A172 (cell line): ENCODE measurements at places on chromosomes 2 and 18. TPM values are rescaled to one million over a fixed set of nuclear protein-coding genes. Genes with fewer than 3 reads are reported as not detected.

DNA sequence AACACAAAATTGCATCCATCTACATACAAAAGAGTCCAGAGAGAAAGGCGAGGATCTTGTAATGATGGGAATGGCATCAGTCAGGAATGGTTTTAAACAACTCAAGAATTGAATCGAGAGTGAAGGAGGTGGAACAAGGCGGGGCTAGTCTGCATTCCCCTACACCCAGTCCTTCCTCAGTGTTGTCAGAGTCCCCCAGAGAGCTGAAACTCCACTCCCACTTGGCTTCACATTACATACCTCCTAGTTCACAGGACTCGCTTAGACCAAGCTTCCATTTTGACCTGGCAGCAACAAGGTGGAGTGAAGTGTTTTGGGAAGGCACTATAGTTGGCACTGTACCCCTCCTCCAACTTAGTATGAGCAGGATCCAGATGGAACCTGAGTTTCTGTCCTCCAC is 1273.5 kb upstream of the CRIM1 start:
- no peak for DNase-seq

DNA sequence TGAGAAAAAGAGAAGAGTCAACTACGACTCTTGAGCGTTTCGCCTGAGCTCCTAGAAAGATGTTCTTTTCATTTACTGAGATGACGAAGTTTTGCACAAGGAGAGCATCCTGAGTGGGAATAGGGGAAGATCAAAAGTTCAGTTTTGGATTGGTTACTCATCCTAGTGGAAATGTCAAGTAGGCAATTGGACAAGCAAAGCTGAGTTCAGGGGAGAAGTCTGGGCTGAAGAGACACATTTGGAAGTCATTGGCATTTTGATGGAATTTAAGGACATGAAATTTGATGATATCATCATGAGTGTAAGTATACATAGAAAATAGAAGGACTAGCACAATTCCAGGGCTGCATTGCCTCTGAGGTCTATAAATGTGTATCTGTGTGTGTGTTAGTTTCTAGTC is 416.6 kb downstream of the RAD51AP2 start:
- DNase-seq = no peak

- peak; percentile 10 for DNase-seq
Observed at GRCh38 chr18:35283923-35284794, 5.9 kb downstream of the ZSCAN30 start.

GRCh38 chr2:30611583-30611982 is 164.5 kb downstream of the LCLAT1 start:
- no peak for DNase-seq

DNA sequence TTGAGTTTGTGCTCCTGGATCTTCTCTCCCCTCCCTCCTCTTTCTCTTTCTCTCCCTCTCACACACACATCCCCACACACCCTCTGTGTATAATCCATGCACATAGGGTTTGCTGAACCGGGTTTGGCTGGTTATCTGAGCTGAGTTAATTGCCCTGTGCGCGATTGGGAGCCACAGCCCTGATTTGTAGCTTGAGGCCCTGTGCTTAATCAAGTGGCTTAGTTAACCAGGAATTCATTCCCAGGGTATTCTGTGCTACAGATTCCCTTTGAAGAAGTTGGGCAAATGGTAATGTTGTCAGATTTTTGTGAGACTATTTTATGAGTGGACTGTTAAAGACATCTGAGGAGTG is 6.2 kb downstream of the PARD3B start:
- no peak for DNase-seq

- no peak for DNase-seq
Observed at GRCh38 chr2:202327858-202328257, 48.3 kb upstream of the BMPR2 start.

Gene TSGA10
- total RNA-seq = 2.0 and 4.0 TPM in 2 replicates

DNA sequence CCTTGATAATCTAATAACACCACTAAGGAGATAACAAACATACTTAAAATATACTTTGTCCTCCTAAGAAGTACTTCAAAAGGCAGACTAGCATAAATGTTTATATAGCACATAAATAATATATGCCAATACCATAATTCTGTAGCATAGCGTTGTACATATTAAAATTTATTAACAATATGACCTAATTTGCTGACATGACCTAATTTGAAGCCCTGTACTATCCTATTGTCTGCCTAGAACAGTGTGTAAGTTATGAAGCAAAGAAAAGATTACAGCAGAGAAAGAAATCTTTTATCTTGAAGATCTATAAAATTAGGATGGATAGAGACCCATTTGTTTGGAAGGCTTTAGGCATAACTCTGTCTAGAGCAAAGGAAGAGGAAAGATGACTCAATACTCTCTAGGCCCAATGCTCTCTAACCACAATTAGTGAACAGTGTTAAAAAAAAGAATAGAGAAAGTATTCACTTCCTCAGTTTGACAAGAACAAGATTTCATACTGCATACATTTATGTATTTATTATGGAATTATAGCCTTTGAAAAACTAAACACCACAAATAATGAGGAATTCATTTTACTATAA is 231.3 kb downstream of the ZRANB3 start:
- DNase-seq = no peak

Gene SNRPD1
- total RNA-seq = 69.5 and 94.1 TPM in 2 replicates

DNA sequence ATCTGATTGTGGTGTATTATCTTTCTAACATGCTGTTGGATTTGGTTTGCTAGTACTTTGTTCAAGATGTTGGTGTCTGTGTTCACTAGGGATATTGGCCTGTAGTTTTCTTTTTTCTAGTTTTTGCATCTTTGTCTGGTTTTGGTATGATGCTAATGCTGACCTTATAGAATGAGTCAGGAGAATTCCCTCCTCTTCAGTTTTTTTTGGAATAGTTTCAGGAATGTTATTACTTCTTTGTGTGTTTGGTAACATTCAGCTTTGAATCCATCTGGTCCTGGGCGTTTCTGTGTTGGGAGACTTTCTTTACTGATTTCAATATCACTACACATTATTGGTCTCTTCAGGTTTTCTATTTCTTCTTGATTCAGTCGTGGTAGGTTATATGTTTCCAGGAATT is 124.2 kb upstream of the EPB41L5 start:
- DNase-seq = peak; percentile 42

DNA sequence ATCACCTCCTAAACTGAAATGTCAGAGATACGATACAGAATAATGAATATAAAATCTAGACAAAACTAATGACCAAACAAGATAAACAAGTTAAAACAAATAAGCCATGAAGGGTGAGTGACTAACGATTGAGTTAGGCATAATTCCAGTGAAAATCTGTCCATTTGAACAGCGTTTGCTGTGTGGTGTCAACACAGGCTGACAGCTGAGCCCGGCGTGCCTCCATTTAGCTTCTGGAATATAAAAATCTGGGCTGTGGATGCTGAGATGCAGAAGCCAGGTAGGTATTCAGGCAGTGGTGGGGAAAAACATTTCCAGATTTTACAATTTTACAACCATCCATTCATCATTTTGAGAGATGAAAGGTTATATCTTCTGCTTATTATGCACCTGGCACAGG is 2041.4 kb upstream of the CELF4 start:
- DNase-seq = no peak

Gene GPR17
- 0.45 and 0.84 TPM in 2 replicates for total RNA-seq

DNA sequence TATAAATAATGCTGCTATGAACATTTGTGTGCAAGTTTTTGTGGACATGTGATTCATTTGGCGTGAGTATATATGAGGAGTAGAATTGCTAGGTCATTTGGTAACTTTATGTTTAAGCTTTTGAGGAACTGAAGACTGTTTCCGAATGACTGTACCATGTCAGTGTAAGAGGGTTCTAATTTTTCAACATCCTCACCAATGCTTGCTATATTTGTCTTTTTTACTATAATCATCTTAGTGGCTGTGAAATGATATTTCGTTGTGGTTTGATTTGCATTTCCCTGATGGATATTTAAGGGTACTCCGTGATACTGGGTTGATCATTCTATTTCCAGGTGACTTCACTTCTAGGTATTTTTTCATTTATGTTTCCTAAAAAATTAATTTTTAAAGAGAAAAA is 241.1 kb downstream of the BCL2 start:
- DNase-seq = no peak

DNA sequence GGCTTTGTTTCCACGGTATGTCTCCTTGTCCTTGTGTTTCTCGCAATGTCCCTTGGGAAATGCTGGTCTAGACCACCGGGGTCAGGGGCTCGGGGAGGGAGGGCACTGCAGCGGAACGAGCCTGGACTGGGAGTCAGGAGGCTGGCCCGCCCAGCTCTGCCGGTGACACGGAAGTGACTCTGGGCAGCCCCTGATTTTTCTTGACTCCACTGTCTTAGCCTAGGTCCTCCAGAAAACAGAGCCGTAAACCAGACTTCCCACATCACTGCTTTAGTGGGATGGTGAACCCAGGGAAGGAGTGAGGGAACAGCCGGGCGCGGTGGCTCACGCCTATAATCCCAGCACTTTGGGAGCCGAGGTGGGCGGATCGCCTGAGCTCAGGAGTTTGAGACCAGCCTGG is 144.2 kb downstream of the ASB1 start:
- no peak for DNase-seq

DNA sequence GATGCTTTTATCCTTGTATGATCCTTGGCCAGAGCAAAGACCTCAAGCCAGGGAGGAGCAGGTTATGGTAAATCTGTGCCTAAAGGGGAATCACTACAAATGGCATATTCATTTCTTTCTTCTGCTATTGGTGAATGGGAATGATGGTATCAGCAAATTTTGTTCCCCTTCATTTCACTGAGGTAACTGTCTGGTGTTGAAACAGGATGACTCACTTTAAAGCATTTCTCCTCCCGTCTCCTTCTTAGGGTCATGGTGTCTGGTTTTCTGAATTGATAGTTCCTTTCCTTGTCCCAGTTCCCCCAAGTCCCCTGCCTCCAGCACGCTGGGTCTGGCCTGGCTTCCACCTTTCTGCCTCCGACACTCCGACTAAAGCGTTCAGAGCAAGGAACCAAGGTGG is 109.2 kb downstream of the MREG start:
- no peak for DNase-seq

Gene UGT1A10
- total RNA-seq = not detected in 2 replicates

DNA sequence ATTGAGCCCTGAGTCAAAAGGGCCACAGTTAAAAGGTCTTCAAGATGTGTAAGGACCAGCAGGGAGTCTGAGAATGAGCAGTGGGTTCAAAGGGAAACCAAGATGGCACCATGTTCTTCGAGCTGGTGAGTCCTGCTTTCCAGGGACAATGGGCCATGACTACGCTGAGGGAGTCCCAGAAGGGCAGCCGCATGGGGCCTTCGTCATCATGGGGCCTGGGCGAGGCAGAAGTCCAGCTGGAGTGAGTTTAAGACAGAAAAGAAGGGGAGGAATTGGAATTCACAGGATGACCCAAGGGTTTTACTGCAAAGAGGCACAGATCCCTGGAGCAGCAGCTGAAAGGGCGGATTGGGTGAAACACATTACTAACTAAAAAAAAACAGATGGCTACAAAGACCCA is 340.8 kb upstream of the MYT1L start:
- no peak for DNase-seq

GRCh38 chr2:10341193-10341592 is 38.5 kb downstream of the HPCAL1 start:
- DNase-seq = no peak

Gene ABCB11
- total RNA-seq = not detected in 2 replicates

- no peak for DNase-seq
Observed at GRCh38 chr2:198991431-198991830, 466.3 kb downstream of the SATB2 start.

GRCh38 chr2:75022516-75022915 is 64.1 kb downstream of the POLE4 start:
- peak; percentile 19 for DNase-seq
